Activated CD8-positive, alpha-beta T cell treated with anti-CD3 and anti-CD28 coated beads for 36 hours (primary cell): ENCODE measurements at places on chromosomes 11 and 22. TPM values are rescaled to one million over a fixed set of nuclear protein-coding genes. Genes with fewer than 3 reads are reported as not detected.

- no peak for DNase-seq
Observed at GRCh38 chr11:6530848-6531247, 33.8 kb downstream of the DNHD1 start.

GRCh38 chr22:45845076-45845487, 131.9 kb downstream of the WNT7B start:
- DNase-seq, result no peak

- DNase-seq, result no peak
Observed at GRCh38 chr11:123587044-123587443, 67.4 kb downstream of the SCN3B start.

GRCh38 chr11:46676436-46677158, 23.8 kb downstream of the ARHGAP1 start:
- no peak for DNase-seq

GRCh38 chr11:5238486-5238885, 4.2 kb upstream of the HBD start:
- no peak for DNase-seq

DNA sequence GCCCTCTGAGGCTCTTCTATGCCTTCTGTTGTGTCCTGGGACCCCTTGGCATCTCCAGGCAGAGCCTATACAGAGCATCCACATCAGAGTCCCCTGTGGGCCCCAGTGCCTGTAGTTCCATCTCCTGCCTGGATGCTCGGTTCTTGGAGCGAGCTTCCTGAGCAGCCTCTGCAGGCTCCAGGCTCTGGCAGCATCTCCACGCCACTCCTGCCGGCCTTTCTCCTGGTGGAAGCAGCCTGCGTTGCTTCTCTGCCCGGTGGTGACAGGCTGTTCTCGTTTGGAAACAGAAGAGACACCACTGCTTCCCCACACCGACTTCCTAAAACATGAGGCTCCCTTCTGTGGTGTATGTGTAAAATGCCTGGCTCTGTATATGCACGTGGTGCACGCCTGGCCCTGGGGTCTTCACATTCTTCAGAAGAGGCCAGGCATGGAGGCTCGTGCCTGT, 52.8 kb downstream of the BCR start:
- DNase-seq, result no peak

DNA sequence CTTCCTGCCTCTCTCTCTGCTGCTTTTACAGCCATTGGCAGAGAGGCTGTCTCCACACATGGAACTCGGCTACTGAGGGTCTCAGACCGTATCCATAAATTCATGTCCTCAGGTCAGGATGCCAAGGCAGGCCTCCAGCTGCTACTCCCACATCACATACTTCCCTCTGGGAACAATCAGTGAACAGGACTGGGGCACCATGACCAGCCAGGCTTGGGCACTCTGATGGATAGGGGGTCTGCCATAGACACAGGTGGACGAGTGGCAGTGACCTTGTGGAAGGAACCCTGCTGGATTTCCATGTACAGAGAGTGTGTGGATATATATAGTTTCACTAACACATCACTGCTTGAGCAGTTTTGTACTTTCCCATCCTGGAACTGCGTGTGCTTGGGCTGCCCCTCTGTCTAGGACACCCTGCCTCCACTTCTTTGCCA, 97.7 kb upstream of the PARVA start:
- DNase-seq, result no peak

- DNase-seq, result no peak
Observed at GRCh38 chr11:128171506-128171905, 415.9 kb downstream of the ETS1 start.

DNA sequence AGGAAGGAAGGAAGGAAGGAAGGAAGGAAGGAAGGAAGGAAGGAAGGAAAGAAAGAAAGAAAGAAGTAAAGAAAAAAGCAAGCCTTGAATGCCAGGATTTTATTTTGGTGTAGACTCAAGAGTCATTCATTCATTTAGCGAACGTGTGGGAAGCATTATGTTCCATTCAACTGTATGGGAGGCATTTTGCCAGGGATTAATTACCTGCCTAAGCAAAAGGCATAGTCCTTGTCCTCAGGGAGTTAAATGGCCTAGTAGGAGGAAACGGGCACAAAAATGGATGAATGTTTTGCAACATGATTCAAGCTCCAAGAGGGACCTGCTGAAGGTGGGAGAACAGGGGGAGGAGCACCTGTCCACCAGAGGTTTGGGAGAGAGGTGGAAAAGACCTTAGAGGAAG, 16.2 kb upstream of the ZNRF3 start:
- no peak for DNase-seq

DNA sequence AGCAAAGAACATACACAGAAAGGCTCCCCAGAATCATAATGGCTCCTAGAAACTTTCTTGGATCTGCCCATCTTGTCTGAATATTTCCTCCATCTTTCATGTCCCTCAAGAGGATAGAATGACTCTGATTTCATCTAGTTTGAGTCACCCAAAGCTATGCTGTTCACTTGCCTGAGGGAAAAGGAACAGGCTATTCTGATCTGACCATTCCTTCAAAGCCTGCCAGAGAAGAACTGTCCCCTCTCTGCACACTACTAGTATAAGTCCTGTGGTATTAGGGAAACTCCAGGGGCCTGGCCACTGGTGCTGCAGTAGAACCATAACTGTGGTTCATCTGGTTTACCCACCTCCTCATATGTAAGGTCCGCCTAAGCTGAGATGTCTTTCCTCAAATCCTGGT, 2.4 kb upstream of the PATE1 start:
- no peak for DNase-seq

- no peak for DNase-seq
Observed at GRCh38 chr11:65434057-65434666, 11.6 kb downstream of the NEAT1 start.

- no peak for DNase-seq
Observed at GRCh38 chr11:67367761-67368227, 5.6 kb downstream of the CLCF1 start.

- no peak for DNase-seq
Observed at GRCh38 chr11:121291896-121292494, 576 bp upstream of the SC5D start.

DNA sequence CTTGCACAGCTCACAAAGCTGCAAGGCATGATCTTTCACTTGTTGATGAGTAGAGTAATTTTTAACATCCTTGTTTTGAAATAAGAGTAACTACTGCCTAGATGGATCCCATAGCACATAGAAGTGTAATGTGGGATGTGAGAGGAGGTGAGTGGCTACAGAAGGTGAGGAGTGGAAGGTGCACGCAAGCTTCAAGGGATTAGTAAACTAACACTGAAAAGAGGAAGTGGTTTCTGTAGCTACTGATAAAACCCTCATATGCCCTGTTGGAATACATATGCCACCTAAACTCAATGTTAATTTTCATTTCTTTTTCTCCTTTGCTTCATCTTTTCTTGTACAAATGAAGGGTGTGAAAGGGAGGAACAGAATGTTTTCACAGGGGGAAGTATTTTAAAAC, 22.0 kb upstream of the CTSC start:
- DNase-seq, result peak; percentile 26

DNA sequence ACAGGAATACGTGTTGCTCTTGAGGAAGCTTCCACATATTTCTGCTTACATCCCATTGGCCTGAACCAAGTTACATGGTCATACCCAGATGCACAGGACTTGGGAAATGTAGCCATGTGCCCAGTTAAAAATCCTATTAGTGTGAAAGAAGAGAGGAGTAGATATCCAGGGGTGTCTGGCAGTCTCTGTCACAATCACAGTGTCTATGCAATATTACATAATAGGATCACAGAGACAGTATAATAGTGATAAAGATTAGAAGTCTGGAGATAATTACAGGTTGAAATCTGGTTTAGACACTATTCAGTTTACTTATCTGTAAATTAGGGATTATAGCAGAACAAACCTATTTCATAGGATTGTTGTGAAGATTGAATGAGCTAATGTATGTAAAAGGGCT, 62.6 kb upstream of the SLC6A5 start:
- no peak for DNase-seq

- DNase-seq, result no peak
Observed at GRCh38 chr22:31652911-31653684, 8.9 kb downstream of the PISD start.

DNA sequence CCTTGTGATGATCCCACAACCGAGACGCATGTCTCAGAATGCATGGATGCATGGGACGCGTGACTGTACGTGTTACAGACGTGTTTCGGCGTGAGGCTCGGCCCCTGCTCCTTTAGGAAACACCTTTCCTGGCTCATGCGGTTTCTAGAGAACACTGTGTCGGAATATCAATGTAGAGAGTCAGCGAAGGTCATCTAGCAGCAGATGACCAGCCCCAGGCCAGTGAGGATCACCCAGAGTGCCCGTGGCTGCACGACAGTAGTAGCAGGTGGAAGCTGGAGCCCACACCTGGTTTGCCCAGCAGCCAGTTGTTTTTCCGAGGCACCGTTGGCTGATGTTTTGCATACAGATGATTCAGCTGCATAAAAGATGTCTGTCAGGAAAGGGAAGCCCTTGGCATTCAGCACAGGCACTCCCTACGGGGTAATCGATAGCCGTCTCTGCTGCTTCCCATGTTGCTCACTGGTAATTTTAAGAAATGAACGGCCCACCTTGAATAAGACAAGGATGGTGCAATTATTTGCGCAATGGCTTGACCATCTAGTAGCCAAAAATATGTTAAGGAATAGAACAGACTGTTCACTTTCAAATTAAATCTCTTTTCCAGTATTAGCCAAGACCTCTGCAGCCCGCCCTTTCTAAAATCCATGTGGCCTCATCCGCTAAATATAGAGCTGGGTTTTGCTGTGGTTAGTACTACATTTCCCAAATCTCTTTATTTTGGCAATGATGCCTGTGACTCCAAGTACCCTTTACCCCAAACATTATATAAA, 1.1 kb upstream of the CLTCL1 start:
- DNase-seq, result no peak

DNA sequence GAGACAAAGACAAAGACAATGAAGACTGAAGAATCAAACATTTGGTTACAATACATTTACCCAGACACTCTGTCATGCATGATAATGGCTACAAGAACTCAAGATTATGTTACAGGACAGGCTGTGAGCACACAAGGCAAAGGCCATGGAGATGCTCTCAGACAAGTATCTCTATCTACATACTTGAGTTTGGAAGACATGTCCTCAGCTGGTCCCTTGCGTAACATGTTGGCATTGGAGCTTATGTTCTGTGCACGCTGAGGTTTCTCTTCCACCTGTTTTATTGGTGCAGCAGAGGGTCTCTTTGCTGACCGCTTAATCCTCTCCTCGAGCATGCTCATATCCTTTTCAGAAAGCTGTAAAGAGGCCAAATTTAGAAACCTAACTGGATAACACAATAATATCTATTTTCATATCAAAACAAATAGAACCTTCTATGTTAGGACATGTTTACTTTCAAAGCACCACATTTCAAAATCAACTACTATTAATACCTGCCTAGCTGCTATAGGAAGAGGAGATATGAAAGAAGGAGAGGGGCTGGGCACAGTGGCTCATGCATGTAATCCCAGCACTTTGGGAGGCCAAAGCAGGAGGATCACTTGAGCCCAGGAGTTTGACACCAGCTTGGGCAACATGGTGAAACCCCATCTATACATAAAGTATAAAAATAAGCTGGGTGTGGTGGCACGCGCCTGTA, 41.6 kb downstream of the F2 start:
- DNase-seq, result no peak

DNA sequence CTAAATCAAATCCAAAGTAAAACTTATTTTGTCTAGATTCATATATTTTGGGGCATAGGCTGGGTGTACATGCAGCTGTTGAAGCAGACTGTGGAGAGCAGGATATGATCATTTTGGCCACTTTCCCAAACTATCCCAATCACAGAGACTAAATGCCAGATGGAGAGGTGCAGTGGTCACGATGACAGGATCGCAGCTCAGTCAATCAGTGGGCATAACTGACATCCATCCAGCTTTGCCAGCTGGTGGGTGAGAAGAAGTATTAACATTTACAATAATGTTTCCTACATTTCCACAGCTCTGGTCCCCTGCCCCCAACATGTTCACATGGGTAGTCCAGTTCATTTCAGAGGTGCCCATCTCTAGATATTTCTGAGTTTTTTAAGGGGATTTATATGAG, 255.5 kb upstream of the SESN3 start:
- DNase-seq, result no peak

- no peak for DNase-seq
Observed at GRCh38 chr11:2746401-2747247, 46.8 kb upstream of the KCNQ1OT1 start.

DNA sequence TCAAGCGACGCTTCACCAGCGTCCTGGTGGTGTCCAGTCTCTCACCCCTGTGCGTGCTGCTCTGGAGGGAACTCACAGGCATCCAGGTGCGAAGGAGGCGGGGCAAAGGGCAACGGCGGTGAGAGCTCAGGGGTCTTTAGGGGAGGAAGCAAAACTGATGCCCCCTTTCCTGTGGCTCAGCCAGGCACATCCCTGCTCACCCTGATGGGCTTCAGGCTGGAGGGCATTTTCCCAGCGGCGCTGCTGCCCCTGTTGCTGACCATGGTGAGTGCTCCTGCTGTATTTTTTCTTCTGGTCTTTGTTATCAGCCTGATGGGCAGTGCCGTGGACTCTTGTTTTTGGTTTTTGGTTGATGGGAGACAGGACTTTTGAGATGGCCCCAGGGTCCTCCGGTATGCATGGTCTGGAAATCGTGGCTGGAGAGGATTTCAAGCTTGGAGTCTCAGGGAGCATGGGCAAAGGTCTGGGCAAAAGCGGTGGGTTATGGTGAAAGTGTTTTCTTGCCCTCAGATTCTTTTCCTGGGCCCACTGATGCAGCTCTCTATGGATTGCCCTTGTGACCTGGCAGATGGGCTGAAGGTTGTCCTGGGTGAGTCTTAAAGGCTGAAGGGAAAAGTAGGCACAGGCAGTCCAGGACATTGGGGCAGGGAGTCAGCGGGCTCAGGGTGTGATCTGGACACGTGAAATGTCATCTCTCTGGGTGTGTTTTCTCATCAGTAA, 695 bp downstream of the RCE1 start:
- DNase-seq, result no peak

DNA sequence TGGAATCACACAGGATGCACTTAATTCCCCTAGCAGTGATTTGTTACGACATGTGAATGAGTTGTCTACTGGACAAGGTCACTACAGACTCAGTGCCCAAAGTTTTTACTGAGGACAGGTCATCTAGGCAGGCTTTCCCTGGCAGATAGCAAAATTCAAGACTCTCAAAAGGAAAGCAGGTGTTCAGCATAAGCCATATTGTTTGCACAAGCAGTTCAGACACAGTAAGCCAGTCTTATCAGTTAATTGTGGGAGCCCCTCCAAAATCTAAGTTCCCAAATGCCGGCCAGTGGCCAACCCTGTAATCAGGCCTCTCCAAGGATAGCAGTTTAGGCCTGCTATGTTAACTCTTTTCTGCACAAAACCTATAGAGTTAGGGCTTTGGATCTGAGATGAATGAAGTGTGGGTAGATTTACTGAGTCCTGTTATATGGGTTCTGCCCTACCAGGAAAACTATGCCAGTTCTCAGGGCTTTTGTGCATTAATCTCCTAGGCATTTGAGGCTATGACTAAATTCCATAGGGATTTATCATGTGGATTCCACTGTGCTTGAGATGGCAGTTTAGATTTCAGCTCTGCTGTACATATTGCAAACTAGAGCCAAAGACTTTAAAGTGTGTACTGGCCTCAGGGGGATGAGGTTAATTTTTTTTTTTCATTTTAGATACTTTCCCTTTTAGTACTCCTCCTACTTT, 4.8 kb upstream of the ARHGEF12 start:
- DNase-seq, result no peak

Gene KIF18A
- total RNA-seq, result 22.3 TPM

Gene ADM2
- 6.8 TPM for total RNA-seq

Gene MUC15
- not detected for total RNA-seq

Gene RAB3IL1
- not detected for total RNA-seq

Gene MMP8
- total RNA-seq, result not detected

Gene OR51B2
- total RNA-seq, result not detected

Gene FZD4
- 0.07 TPM for total RNA-seq

Gene APOA5
- total RNA-seq, result not detected

Gene SLC25A22
- total RNA-seq, result 36.7 TPM
